Smooth muscle cell of the brain vasculature (primary cell): ENCODE measurements at places on chromosomes 2 and 18.

DNA sequence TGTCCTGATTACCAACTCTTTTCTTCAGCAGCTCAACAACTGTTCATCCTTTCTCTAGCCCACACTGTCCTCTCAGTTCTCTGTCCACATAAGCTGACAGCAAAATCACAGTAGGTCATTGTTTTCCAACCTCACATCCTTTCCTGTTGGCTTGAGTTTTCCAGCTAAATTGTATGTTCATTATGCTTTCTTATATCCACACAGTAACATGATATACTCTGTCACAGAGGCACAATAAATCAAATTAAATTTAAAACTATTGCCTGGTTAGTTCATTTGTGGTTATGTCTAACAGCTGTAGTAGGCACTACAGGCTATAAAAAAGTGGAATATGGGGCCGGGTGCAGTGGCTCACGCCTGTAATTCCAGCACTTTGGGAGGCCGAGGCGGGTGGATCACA, 179.9 kb downstream of the ETAA1 start:
- DNase-seq, result no peak

GRCh38 chr18:38563396-38563980, 997.9 kb upstream of the CELF4 start:
- DNase-seq, result no peak

DNA sequence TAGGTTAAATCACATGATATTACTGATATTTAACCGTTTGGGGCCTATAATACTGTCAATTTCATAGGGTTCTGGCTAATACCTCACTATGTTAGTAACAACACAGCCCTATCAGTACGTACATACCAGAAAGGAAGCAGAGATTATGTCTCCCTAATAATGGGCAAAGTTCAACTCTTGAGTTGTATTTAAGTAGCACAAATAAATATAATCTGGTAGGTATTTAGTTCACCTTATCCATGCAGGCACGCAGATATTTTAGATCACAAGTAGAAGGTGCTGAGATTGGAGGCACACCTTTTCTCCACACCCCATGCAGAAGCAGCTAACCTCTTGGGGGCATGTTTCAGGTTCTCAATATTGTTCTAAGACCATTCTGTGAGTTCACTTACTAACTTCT, 118.9 kb downstream of the IRS1 start:
- no peak for DNase-seq

- no peak for DNase-seq
These were observed 2.9 kb upstream of the KHK start for GRCh38 chr2:27083410-27084296.
